ENCODE measurements at places on chromosomes 3 and 15.

DNA sequence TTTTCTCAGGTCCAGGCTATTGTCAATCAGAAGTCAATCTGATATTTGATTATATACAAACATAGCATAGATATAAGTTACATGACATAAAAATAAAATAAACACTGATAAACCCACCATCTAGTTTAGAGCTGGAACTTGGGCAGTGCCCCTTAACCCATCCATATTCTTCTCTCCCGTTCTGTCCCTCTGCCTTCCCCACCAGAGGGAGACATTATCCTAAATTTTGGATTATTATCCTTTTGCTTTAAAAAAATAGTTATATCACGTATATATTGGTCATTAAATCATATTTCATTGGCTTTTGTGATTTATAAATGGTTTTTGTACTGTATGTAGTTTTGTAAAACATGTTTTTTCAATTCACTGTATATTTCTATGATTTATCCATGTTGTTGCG is 107.9 kb downstream of the GMPS start:
- no peak for DNase-seq

GRCh38 chr3:78314327-78314726 is 1274.4 kb downstream of the ROBO2 start:
- no peak for DNase-seq

- no peak for DNase-seq
These were observed 8.9 kb upstream of the SUCNR1 start for GRCh38 chr3:151864423-151865101.

- no peak for DNase-seq
These were observed 68.7 kb downstream of the SRGAP3 start for GRCh38 chr3:9180764-9181117.

DNA sequence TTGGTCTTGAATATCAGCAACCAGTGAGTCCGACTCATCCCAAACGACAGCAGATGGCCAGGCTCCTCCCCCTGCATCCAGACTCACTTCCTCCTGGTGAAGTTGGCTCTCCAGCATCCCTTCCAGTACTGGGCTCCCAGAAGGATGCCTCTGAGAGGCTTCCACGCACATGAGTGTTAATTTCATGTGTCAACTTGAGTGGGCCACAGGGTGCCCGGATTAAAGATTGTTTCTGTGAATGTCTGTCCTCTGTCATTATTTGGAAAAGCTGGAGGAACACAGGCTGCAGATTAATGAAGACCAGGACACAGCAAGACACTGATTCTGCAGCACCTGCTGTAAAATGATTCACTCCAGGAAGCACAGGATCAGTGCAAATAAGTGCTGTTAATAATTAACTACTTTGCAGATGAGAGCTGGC is 99.8 kb downstream of the ATP10A start:
- no peak for DNase-seq

GRCh38 chr15:93451265-93451664 is 362.3 kb upstream of the RGMA start:
- DNase-seq: no peak

- DNase-seq: no peak
These were observed 127.1 kb upstream of the RBMS3 start for GRCh38 chr3:29153811-29154210.

DNA sequence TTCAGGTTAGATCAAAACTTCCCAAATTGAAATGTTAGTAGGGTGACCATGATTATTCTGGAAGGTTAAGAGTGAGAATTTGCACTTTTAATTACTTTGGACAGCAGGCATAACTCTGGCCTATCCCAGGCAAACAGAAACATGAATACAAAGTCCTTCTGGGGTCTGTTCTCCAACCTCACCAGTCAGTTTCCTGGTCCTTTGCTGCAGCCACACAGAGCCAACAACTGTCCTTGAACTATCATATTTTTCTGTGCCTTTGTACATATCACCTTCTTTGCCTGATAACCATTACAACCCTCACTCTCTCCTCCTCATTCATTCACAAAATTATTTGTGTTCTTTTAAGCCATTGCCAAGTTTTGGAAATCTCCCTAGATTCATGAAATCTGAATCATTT is 126.0 kb upstream of the GBE1 start:
- DNase-seq: no peak

DNA sequence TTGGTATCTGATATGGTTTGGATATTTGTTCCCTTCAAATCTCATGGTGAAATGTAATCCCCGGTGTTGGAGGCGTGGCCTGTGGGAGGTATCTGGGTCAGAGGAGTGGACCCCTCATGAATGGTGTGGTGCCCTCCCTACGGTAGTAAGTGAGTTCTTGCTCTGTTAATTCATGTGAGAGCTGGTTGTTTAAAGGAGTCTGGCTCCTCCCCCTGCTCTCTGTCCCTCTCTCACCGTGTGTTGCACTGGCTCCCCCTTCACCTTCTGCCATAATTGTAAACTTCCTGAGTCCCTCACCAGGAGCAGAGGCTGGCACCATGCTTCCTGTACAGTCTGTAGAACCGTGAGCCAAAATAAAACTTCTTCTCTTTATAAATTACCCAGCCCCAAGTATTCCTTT is 246.9 kb upstream of the AGTR1 start:
- DNase-seq: no peak

DNA sequence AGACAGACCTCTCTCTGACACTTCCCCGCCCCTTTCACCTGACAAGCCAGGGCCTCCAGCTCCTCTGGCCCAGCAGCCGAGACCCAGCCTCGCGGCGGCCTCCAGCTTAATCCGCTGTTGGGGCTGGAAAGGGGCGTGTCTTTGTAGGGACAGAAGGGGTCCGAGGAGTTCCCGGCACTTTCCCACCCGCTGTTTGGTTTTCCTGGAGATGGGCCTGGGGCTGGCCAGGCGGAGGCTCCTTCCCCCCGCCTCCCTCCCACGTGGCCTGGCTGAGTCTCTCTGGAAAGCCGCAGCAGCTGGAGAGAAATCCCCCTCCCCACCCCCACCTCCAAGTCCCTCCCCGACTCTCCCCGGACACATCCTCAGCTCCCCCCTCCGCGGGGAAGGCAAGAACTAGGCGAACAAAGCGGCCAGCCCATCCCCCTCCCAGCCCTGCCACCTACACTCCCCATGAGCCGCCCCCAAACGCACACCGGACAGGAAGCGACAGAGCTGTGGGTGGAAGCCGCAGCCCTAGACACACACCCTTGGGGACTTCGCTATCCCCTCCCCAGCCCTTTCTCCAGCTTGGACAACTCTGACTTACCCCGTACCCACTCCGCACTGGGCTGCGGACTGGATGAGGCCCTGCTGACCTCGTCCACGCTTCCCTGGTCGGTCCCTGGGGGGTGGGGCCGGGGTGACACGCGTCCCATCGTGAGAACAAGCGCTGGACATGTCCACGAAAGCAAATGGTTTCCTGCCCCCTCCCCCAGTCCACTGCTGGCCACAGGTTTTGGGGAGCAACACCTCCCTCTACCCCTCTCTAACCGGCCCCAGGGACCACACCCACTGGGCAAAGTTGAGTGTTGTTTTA is 1.2 kb downstream of the IGDCC4 start:
- peak; percentile 82 for DNase-seq

Measured in osteoblast (primary cell).